ENCODE measurements at places on chromosomes 1 and 21.
A peak's percentile ranks its signal among the peaks of the same experiment; 100 is the strongest.

DNA sequence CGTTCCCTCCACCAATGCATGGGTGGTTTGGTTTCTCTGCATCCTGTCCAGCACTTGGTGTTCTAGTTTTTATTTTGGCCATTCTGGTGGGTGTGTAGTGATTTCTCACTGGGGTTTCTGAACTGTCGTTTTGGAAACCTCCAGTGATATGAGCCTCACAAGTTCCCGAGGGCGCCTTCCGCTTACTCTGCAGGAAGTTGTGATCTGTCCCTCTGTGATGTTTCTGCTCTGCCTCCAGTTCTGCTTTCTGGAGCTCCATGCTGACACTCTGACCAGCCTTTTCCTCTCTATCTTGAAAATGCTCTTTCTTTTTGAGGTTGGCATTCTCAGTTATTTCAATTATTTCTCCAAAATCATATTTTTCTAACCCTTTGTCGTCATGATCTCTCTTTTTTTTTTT is 111.6 kb downstream of the PLD5 start:
- DNase-seq, result no peak

GRCh38 chr1:145849356-145850160 is 4.1 kb downstream of the NUDT17 start:
- DNase-seq, result peak; percentile 14

GRCh38 chr1:37310064-37310463 is 164.3 kb upstream of the ZC3H12A start:
- DNase-seq, result no peak

DNA sequence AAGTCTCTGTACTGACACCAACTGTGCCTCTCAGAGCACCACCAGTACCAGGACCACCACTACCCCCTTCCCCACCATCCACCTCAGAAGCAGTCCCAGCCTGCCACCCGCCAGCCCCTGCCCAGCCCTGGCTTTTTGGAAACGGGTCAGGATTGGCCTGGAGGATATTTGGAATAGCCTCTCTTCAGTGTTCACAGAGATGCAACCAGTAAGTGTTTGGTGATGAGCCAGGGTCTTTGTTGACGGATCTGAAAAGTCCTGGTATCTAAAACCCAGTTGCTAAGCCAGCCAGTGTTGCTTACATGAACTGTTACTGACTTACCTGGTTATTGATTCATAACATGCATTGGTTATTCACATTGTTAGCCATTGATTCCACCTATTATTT is 1.1 kb downstream of the C1orf56 start:
- peak; percentile 19 for DNase-seq

DNA sequence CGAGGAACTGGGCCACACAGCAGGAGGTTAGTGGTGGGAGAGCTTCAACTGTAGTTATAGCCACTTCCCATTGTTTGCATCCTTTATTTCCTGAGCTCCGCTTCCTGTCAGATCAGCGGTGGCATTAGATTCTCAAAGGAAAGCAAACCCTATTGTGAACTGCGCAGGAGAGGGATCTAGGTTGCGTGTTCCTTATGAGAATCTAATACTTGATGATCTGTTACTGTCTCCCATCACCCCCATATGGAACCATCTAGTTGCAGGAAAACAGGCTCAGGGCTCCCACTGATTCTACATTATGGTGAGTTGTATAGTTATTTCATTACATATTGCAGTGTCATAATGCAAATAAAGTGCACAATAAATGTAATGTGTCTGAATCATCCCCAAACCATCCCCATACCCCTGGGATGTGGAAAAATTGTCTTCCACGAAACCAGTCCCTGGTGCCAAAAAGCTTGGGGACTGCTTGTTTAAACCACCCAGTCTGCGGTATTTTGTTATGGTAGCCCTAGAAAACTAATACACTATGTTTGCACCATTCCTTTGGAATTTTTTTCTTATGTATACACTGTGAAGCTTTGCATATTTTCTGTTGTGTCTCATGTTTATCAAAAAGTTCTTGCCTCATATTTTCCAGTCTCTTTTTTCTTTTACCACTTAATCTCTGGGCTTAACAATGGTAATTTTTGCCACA is 136.6 kb upstream of the IVNS1ABP start:
- no peak for DNase-seq

Data from common myeloid progenitor, CD34-positive (primary cell).